ENCODE measurements at places on chromosomes 2 and 18.

DNA sequence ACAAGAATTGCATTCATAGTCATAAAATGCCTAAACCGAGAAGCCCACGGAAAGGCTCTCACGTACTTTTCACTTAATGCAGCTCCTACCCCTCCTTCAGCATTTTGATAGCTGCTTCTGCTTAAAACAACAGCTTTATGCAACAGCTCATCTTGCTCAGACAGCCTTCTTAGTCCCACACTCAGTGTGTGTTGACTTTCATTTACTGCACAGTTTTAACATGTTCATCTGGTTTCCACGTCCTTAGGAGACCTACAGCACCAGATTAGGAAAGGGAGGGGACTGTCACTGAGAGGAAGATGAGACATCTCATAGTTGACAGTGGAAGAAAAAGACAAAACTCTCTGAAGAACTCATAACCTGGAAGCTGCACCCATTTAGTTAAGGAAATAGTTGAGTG is 435.4 kb downstream of the SETBP1 start:
- DNase-seq, result no peak

- DNase-seq, result no peak
Observed at GRCh38 chr2:195563857-195564512, 93.0 kb upstream of the SLC39A10 start.

- DNase-seq, result no peak
Observed at GRCh38 chr2:120330946-120331822, 14.8 kb upstream of the INHBB start.

GRCh38 chr18:5726011-5726410 is 169.3 kb downstream of the TMEM200C start:
- no peak for DNase-seq

DNA sequence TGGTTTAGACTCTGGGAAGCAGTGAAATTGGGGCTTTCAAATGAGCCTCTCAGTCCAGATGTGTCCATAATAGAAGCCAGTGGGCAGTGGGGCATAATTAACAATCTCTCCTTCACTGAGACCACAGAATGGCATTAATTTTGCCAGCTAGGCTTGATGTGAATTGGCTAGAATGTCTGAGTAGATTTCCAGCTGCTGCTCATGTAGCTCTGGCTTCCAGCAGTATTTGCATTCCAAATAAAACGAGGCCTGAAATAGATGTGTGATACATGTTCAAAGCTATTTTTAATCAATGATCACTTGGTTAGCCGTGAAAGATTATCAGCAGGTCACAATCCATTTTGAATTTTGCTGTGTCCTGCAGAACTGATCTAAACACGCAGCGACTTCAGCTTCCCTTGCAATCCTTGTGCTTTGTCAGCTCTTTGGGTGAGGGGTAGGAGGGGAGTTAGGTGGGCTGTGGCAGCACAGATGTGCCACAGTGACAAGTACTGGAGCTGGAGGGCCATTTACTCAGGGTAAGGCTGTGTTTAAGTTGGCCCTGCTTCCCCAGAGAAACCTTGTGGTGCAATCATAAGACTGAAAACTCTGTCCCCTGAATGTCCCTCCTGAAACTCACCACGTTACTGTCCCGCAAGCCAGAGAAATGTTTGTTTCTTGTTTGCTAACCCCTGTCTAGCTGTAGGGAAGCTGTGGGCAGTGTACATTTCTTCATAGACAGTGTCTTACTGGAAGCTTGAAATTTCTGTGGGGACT is 56.9 kb upstream of the TMEM178A start:
- DNase-seq, result no peak

DNA sequence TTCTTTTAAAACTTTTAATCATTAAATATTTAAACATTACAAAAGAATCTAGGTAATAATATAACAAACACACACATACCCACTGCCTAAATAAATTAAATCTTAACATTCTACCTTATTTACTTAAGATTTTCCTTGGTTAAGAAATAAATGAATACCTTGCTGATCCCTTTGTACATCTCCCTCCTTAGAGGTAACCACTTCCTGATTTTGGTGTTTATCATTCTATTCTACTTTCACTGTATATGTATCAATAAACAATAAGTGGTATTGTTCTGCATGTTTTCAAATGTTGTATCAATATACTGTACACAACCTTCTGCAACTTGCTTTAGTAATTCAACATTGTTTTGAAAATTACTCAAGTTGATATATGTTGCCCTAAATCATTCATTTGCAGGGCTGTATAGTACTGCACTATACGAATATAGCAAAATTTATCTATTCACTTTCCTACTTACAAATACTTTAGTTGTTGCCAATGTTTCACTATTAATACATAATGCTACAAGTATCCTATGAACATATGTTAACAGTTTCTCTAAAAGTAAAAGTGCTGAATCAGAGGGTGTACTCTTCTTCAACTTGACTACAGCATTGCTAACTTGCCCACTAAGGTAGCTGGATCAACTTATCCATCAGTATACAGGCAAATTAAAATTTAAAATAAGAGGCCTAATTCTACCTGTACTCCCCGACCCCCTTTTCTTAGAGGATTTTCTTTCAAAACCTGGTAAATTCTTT is 65.8 kb downstream of the MEMO1 start:
- DNase-seq, result no peak

- DNase-seq, result no peak
Observed at GRCh38 chr2:171227066-171227782, 66.5 kb upstream of the TLK1 start.

DNA sequence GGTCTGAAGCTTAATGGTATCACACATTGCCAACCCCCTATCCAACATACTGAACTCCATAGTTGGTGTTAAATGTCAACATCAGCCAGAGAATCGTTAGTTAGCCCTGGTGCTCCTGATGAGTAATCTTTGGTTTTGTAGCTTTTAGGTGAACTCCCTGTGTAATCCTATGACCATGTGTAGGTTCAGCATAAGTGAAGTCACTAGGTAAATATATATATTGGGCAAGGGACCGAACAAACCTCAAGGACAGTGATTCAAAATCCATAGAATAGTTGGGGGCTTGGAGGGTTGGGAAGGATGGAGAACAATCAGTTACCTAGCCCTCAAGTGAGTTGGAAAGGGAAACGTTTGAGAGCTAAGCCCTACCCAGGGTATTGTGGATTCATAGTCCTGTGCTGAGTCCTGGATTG is 16.0 kb upstream of the AP1S3 start:
- no peak for DNase-seq

DNA sequence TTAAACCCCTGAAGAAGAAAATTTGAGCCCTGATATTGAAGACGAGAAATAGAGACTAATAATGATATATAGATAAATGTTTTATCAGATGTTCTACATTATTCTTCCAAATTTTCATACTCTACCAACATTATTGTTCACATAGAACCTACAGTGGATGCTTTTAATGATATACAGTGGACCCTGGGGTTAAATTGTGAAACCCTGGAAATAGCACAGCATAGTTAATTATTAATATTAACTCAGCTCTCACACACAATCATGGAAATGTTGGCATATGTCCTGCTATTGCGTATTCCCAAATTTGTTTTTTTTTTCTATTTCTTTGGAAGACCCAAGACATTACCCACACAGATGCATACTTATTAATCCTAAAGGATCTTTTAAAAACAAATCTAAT is 579.9 kb downstream of the CCDC85A start:
- no peak for DNase-seq

GRCh38 chr2:186125156-186125555 is 360.9 kb upstream of the ZC3H15 start:
- DNase-seq, result no peak

DNA sequence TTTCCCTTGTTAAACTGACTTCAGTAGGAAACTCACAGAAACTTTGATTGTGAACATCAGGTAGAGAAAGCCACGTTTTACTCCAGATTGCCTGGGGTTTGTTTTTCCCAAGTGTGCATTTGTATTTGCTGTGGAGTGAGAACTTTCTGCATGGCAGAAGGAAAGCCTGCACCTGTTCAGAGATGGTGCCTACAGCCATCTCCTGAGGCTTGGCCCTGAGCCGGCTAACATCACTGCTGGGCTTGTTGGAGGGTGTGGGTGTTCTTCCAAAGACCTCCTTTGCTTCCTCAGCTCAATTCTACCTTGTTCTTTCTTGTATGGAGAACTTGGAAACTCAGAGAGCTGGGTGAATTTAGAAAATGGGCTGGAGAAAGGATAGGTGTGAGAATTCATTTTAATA is 16.1 kb downstream of the KCNS3 start:
- no peak for DNase-seq

- no peak for DNase-seq
Observed at GRCh38 chr2:171128461-171128860, 32.2 kb downstream of the TLK1 start.

DNA sequence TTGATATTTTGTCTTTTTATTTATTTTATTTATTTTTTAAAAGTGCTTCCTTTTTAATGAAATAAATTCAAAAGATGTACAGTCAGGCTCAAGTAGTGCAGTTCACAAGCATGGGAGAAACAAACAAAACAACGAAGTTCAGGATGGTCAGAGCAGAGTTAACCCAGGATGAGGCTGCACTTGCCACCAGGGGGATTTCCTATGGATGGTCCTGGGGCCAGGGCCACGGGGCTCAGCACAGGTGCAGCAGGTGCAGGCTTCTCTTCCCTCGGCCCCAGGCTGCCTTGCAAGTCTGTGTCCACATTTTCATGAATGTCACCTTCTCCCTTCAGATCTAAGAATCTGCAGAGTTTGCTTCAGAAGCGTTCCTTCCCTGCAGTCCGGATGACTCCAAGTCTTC is 76.5 kb downstream of the CDCA7 start:
- DNase-seq, result no peak

- no peak for DNase-seq
Observed at GRCh38 chr2:154189953-154190352, 318.2 kb downstream of the GALNT13 start.
